ENCODE measurements at places on chromosomes 3 and 15.

- no peak for DNase-seq
Measured at GRCh38 chr3:15635121-15635661, 33.6 kb downstream of the BTD start.

DNA sequence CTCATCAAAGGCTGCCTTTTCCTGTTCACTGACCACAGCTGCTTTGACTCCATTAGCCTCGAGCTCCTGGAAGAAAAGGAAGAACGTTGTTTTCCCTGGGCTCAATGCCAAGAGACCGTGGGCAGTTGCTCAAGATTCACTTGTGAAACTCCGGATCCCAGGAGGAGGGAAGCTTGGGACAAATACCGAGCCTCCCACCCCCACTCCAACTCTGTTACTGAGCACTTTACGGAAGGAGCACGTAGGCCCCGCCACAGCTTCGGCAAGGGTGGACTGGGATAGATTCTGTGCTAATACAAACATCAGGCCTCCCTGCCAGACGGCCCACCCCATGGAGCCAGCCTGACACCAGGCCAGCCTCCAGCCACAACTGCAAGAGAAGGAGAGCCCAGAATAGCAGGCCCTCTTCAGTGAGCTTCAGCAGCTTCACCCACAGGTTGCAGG, 10.8 kb upstream of the FANCD2 start:
- DNase-seq = no peak

DNA sequence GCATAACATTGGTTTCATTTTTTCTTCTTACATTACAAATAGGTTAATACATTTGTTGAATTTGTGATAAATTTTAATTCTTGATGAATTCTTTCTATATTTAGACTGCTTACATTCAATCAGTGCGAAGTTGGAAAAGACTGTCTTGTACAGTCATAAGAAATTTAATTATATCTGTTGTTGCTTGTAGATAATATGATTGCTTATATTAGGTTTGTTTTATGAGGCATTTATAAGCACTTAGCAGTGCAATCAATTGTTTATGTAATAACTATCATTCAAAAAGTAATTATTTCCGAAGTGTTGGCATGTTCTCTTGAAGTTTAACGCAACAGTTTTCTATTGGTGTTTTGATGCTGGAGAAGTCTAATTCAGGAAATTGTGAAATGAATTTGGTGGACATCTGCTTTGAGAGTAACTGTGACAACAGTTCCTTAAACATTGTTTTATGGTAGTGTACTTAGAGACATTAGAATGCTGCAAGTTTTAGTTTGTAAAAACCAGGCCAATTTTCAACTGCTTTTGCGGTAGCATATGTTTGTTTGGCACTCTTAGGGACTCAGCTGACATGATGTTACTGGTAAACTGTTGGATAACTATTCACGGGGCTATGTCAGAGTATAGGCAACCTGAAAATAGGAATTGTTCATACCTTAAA, 99.7 kb downstream of the NAALADL2 start:
- DNase-seq = no peak

- DNase-seq = peak; percentile 54
Measured at GRCh38 chr3:23999012-23999641, 54.0 kb downstream of the NR1D2 start.

GRCh38 chr15:80970018-80970657, 19.5 kb downstream of the MESD start:
- DNase-seq = peak; percentile 53

DNA sequence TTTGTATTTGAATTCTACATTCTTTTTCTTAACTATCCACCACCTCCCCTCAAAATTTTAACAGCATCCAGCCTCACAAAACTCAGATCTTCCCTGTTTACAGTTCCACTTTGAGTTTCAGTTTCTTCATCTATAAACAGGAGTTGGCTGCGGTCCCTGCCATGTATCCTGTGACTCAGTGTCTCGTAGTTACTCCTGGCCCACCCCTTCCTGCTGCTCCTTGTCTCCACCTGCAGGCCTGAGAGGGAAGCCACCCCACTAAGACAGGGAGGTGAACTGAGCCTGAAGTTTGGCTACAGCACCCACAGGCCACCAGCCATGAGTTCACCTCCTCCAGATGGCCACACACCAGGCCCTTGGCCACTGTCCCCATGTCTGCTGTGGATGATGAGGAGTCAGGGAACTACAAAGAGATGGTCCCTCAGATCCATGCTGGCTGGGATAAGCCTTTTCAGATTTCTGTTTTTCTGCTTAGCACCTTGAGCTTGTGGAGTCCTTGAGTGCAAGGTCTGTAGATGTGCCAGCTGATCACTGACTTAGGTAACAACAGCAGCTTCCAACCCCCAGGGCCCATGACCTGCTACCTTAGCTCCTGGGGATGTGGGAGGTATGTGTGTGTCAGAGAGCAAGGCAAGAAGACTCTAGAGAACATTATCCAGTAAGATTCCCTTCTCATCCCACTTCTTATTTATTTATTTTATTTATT, 37.5 kb downstream of the CD86 start:
- DNase-seq = peak; percentile 7

DNA sequence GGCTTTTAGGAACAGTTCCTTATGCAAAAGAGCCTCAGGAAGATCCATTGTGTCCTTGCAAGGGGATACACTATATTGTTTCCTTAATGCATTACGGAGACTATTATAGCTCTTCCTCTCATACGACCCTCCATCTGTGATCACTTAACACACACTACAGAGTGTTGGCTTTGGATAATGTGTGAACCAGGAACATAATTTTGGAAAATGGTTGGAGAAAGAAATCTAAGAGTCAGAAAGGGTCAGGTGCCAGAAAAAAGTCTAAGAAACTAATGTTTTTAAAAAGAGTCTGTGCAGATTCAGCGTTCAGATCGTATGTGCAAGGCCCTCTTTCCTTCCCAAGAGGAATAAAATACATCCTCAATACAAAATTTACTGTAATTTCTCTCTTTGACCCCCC, 27.3 kb downstream of the LRRN1 start:
- DNase-seq = no peak

GRCh38 chr15:62564886-62565633, 400.0 kb upstream of the C2CD4B start:
- no peak for DNase-seq

GRCh38 chr3:152235709-152236298, 32.9 kb upstream of the MBNL1 start:
- no peak for DNase-seq

DNA sequence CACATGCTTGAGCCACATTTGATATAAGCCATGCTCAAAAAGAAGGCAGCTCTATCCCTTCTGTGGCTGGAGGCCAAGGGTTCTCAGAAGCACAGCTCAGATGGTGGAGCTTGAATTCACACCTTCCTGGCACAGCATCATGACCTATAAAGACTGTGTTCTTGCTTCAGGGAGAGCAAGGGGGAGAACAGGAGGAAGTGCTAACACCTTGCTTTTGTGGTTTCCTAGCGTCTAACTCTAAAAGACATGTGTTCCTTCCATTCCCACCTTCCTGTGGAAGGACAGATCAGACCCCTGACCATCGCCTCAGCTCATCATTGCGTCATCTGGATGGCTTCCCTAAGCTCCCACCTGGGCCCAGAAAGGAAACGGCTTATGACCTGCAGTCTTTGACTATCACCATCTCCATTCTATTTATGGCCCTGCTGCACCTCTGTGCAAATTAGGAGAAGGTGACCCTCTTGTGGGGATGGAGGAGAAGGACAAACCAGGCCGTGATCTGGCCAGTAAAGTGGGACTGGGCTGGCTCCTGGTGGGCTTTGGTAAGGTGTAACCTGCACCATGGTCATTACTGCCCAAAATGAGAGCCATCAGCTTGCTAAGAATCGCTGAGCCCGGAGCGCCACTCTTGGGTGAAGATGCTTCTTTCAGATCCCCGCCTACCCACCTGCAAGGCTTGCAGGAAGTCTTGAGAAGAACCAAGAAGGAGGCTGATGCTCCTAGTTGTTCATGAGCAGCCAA, 128.5 kb downstream of the SERPINI1 start:
- no peak for DNase-seq

- DNase-seq = no peak
Measured at GRCh38 chr3:114764056-114764492, 383.0 kb downstream of the ZBTB20 start.

- no peak for DNase-seq
Measured at GRCh38 chr3:182503401-182503800, 289.9 kb upstream of the ATP11B start.

GRCh38 chr15:95365511-95366107, 964.9 kb upstream of the NR2F2 start:
- no peak for DNase-seq

DNA sequence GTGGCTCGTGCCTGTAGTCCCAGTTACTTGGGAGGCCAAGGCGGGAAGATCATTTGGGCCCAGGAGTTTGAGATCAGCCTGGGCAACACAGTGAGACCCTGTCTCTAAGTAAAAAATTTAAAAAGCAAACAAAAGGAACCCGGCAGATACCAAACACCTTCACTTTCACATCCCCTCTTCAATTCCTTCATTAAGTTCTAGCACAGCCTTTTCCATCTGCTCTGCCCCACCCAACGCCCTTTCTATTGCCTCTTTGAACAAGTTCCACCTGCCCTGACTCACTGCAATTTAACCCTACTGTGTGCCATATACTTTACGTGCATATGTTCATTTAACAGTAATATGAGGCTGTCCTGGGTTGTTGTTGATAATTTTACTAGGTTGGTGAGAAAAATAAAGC, 12.4 kb upstream of the SPG11 start:
- DNase-seq = no peak
